ENCODE measurements at places on chromosomes 12 and 14.

DNA sequence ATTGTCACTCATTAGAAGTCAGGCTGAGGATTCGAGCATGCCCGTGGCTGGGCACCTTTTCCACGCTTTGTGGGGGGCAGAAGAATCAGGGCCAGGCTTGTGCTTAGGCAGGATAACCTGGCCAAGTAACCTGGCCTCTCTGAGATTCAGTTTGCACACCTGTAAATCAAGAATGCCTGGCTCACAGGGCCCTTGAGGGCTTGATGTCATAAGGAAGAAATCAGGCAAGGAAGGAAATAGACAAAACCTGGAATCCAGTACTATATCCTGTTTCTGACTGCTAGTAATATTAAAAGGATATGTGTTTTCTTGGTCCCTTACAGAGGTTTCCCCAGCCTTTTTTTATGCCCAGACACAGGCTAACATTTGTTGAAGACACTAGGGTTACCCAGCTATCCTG lies 91.9 kb downstream of the SAMD4A start:
- no peak for DNase-seq

DNA sequence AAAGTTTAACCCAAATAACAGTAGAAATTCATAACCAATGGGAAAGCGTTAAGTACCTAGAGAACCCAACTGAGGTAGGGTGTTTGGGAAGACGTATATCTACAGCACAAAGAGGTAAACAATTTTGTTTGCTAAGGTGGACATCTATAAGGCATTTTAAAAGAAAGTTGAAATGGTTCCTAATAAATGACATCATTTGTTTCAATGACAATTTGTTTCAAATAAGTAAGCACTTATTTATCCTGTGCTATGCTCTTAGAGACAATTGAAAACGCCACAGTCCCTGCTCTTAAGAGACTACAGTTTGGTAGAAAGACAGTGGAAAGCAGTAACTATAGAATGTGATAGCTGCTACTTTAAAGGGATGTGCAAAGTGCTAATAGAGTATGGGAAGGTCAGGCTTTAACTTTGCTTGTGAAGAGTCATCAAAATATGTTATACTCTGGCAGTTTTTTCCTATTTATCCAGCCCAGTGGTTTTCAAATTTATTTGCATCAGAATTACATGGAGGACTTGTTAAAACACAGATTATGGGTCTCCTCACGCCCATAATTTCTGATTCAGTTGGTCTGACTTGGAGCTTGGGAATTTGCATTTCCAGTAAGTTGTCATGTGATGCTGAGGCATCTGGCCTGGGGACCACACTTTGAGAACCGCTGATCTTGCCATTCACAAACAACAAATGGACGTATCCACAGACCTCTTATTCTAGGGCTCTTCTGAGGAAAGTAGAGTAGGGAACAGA lies 19.6 kb upstream of the SMCO2 start:
- DNase-seq, result no peak

DNA sequence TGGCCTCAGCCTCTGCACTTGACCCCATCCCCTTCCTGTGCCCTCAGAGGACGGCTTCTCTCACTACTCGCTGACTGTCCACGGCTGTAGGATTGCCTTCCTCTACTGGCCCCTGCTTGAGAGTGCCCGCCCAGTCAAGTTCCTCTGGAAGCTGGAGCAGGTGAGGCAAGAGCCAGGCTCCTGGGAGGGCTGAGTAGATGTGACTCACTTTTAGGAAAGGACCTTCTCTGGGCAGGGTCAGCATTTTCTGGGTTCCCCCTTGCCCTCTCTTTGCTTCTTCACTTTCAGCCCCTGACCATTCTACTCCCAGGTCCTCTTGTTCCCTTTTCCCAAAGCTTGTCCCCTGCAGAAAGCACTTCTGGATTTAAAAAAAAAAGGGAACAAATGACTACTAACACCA lies 7.7 kb downstream of the CLSTN3 start:
- no peak for DNase-seq

- no peak for DNase-seq
Measured at GRCh38 chr12:19412844-19413243, 26.4 kb upstream of the AEBP2 start.

DNA sequence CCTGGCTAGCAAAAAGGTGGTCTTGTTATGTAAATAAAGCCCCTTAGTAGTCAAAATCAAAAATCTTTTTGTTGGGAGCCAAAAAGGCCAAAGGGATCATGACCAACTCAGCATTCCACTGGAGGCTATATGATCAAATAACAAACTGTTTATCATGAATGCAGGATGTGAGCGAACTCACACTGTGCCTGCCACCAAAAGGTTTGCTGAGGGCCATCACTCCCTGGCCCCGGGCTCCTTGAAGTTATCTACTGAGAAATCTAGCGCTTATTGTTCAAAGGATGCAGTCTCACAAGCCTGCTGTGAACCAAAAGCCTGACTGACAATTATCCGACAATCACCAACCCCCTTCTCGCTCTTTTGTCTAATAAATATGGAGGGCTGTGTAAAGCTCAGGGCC lies 107.2 kb upstream of the DDHD1 start:
- no peak for DNase-seq

DNA sequence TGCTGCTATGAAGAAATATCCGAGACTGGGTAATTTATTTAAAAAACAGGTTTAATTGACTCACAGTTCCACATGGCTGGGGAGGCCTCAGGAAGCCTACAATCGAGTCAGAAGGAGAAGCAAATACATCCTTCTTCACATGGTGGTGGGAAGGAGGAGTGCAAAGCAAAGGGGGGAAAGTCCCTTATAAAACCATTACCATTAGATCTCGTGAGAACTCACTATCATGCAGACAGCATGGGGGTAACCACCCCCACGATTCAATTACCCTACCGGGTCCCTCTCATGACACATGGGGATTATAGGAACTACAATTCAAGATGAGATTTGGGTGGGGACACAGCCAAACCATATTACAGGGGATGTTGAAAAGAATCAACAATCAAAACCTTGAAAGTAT lies 74.9 kb downstream of the PPM1H start:
- DNase-seq, result no peak

- DNase-seq, result no peak
Measured at GRCh38 chr14:53640695-53641094, 315.9 kb downstream of the BMP4 start.

DNA sequence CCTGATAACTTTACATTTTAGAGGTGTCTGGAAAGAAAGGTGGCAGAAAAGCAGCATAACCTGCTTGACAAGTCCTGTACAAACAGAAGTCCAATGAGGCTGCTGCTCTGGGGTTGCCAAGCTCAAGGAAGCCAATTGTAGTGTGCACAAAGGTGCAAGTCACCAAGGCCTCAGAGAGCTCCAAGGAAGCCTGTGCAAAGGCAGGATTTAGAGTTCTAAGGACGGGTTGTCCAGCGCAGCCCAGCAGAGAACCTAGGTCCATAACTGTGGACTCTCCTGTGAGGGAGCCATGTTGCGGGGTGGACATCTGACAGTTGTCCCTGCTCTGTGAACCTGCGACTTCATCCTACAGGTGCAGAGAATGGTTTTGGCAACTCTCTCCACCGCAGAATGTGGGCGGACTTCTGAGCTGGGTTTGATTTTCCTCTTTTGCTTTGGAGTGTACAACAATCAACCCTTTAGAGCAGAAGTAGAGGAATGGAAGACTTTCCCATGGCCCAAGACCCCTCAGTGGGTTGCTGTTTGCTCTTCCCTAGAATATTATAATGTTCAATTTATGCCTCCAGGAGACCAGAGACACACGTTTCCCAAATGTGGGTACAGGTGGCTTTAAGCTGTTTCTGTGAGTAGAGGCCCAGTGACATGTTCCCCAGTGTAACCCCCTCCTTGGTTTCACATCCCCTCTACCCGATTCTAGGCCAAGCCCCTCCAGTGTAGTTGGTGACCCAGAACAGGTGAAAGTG lies 81.0 kb downstream of the ETV6 start:
- peak; percentile 84 for DNase-seq

DNA sequence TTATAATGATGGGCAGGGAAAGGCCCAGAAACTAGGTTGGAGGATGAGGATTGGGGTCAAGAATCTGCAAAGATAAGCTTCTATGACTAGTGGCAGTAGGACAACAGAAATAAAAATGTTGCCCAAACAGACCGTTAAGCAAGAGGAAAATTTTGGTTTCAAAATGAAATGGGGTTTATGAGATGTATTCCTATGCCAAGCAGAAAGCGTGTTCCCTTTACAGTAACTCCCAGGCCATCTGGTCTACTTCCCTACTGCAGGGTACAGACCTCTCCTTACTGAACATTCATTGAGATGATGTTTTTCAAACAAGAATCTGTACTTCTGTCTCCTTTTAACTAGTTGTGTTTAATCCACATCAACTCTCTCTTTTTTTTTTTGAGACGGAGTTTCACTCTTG lies 20.4 kb upstream of the TMEM229B start:
- DNase-seq, result no peak

- DNase-seq, result no peak
Measured at GRCh38 chr12:51907083-51907855, at the start of gene ACVRL1. Gene ACVRL1, plus strand, starts transcription at chr12:51907504. Its CDS starts 4,971 bp downstream, at chr12:51912475.

GRCh38 chr14:72675126-72675525 lies 218.8 kb downstream of the DPF3 start:
- DNase-seq, result no peak

GRCh38 chr12:93624595-93625294 lies 52.3 kb downstream of the SOCS2 start:
- DNase-seq, result no peak

DNA sequence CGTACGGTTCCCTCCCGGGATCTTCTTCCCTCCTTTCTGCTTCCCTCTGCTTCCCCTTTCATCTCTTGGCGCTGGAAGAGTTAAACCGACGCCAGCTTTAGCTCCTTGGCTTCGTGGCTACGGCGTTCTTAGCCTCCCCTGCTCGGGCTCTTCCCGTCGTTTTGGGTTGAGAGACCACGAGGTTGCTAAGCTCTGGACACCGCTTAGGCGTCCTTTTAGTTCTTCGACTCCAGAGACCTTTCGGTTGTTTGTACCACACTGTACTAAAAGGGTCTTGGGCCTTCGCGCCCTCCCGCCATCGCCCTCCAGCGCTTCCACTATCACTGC lies 545 bp downstream of the CPSF2 start:
- DNase-seq, result peak; percentile 72

GRCh38 chr12:15801770-15802744 lies 12.9 kb upstream of the EPS8 start:
- DNase-seq, result peak; percentile 56

GRCh38 chr12:47223848-47224213 lies 144.1 kb upstream of the AMIGO2 start:
- DNase-seq, result no peak

- no peak for DNase-seq
Measured at GRCh38 chr14:48628870-48629269, 953.5 kb upstream of the MDGA2 start.

DNA sequence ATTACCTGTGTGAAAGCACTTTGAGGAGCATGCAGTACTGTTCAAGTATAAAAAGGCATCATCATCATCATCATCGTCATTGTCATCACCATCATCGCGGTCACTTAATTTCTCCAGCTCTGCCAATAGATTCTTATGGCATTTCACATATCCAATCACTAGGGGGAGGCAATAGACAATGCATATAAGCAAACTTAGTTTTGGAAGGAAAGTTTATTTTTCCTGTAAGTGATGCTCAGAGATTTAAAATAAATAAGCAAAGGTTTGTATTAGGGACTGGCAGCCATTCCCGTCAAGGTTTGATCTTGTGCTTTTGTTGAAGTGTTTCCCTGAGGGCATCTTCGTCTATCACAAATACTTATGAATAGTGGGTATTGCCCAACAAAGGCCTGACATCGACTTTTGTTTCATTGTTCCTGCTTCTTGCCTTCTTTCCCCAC lies 127.4 kb downstream of the KTN1 start:
- peak; percentile 85 for DNase-seq

DNA sequence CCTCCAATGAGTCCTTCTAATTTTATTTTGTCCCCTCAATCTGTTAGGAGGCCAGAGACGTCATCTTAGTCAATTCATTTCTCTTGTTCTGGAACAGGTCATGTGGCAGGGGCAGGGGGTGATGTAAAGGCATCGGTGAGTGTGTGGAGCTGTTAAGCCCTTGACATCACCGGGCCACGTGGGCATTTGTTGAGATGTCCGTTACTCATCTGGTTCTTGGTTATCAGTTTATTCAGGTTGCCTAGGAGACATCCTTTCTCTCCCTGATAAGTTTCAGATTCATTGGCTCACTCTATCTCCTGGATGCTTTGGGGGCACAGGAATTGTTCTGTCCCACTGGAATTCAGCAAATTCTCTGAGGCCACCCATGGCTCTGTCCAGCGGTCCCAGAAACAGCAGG lies 33.6 kb upstream of the SEL1L start:
- DNase-seq, result no peak

- DNase-seq, result peak; percentile 82
Measured at GRCh38 chr12:45658020-45658419, 71.5 kb upstream of the ARID2 start.

DNA sequence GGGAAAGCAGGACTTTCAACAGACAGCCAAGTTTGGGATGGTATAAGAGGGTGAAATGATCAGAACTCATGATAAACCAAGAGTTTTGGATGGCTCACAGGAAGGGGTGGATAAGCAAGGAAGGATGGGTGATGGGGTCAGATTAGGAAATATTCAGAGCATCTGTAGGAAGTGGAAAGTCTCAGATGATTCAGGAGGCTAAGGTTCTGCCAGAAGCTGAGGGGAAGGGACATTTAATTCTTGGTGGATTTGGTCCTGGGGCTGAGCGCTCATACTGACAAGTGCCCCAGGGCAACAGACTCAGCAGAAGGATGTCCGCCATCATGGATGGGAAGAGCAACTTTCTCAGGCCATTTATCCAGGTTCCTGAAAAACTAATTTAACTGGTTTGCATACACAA lies 28.4 kb upstream of the BDKRB2 start:
- no peak for DNase-seq

GRCh38 chr12:130186651-130187268 lies 24.5 kb downstream of the FZD10 start:
- DNase-seq, result no peak

- DNase-seq, result no peak
Measured at GRCh38 chr14:22505697-22506377, 83.2 kb downstream of the DAD1 start.

DNA sequence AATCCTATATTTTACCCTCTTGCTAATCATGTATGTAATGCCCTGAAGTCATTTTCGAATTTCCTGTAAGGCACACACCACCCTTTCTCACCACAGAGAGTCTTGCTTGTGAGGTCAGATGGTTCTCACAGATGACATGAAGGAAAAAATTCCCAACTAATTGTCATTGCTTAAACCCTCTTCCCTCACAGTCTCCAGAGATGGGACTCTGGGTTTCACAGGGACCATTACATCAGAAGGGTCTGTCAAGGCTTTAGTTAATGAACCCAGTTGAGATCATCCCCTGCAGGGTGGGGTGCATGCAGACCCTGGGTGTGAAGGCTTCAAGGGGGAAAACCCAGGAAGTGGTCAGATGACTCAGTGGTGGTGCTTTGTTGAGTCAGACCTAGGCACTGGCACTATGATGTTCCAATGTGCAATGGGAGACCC lies 229.6 kb downstream of the BCAT1 start:
- no peak for DNase-seq

GRCh38 chr12:22322091-22322490 lies 12.4 kb downstream of the ST8SIA1 start:
- DNase-seq, result no peak

DNA sequence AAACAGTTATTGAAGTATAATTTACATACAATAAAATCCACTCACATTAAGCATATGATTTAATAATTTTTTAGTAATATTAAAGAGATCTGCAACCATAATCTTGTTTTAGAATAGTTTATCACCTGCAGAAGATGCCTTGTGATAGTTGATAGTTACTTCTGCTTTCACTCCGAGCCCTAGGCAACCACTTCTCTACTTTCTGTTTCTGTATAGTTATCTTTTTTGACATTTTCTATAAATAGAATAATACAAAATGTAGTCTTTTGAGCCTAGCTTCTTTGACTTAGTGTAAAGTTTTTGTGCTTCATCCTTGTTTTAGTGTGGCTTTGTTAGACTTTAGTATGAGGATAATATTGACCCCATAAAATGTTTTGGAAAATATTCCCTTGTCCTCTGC lies 111.0 kb downstream of the MNAT1 start:
- no peak for DNase-seq
